ENCODE measurements at places on chromosomes 5 and 9. TPM values are rescaled to one million over a fixed set of nuclear protein-coding genes. Genes with fewer than 3 reads are reported as not detected.

IDNK gene
- total RNA-seq: 2.9 TPM

PPIP5K2 gene
- total RNA-seq: 32.6 TPM

SQSTM1 gene
- total RNA-seq: 355 TPM

COL15A1 gene
- total RNA-seq: not detected

SNCB gene
- 0.09 TPM for total RNA-seq

CCDC152 gene
- total RNA-seq: 0.56 TPM

PCA3 gene
- 0.90 TPM for total RNA-seq

RLN2 gene
- 0.28 TPM for total RNA-seq

LCN1 gene
- 0.66 TPM for total RNA-seq

GRIN3A gene
- not detected for total RNA-seq

SPINK1 gene
- total RNA-seq: not detected

PCDHGB3 gene
- total RNA-seq: 3.1 TPM

HMCN2 gene
- total RNA-seq: under 0.01 TPM

FBLL1 gene
- total RNA-seq: 0.47 TPM

SH3RF2 gene
- total RNA-seq: 4.3 TPM
